ENCODE measurements at places on chromosomes 5 and 9. TPM values are rescaled to one million over a fixed set of nuclear protein-coding genes. Genes with fewer than 3 reads are reported as not detected.

Gene KIF27
- total RNA-seq, result 3.3 TPM

Gene SLC6A19
- total RNA-seq, result not detected

Gene KIF4B
- under 0.01 TPM for total RNA-seq

Gene C9orf153
- total RNA-seq, result 0.98 TPM

Gene BTNL8
- not detected for total RNA-seq

Gene GABRP
- total RNA-seq, result not detected

Gene IL7R
- total RNA-seq, result 9.8 TPM

Gene SLC25A2
- total RNA-seq, result 0.26 TPM

Gene MYOT
- total RNA-seq, result not detected

Gene SLC23A1
- not detected for total RNA-seq

Gene SYK
- total RNA-seq, result not detected

Gene ITGA2
- total RNA-seq, result 167 TPM

Gene PCDHAC2
- total RNA-seq, result 1.3 TPM

Gene OR1Q1
- not detected for total RNA-seq

Gene ALDOB
- not detected for total RNA-seq

Gene MARCHF3
- total RNA-seq, result 19.9 TPM

Gene SLC46A2
- not detected for total RNA-seq
